Progenitor cell of endocrine pancreas (in vitro differentiated cells): ENCODE measurements at places on chromosomes 1 and 21.

DNA sequence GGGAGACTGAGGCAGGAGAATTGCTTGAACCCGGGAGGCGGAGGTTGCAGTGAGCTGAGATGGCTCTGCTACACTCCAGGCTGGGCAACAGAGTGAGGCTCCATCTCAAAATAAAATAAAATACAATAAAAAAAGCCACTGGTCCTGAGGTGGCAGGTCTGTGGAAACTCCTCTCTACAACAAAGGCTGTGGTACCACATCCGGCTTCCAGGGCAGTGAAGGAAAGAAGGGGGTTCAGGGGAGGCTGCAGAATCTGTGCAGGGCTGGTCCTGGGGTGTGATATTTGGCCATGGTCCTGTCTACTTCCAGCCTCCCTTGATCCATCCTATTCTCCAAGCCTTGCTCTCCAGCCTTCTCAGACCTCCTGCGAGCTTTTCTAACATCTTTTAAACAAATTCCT is 731 bp upstream of the ZNF683 start:
- DNase-seq = no peak

DNA sequence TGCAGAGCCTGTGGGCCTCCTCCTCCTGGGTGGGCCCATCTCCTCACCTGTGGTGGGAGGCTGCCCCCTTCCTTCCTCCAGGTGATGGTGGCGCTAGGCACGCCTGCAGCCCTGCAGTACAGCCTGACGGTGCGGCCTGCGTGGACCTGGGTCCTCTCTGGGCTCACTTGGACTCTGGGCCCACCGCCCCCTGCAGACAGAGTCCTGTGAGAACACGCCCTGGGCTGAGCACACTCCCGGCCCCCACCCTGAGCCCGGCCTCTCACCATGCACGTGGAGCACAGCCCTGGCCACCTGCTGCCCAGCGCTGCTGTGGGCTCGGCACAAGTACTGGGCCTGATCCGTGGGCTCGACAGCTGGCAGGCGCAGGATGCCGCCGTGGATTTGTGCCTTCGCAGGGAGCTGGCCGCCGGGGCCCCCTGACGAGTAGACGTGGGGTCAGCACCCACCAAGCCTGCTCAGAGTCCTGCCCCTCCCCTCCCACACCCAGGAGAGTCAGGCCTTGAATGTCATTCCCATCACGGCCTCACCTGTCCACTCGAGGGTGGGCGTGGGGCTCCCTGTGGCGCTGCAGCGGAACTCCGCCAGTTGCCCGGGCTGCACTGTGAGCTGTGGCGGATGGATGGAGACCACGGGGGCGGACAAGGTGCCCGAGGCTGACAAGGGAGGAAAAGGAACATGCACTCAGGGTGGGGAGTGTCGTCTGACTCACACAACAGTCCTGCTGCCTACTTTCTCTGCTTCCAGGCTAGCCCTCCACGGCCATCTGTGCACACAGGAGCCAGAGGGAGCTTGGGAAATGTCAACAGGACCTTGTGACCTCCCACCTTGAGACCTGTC is 43.4 kb downstream of the LDLRAD2 start:
- no peak for DNase-seq

- peak; percentile 37 for DNase-seq
Observed at GRCh38 chr21:18499761-18500376, 96.3 kb upstream of the TMPRSS15 start.

DNA sequence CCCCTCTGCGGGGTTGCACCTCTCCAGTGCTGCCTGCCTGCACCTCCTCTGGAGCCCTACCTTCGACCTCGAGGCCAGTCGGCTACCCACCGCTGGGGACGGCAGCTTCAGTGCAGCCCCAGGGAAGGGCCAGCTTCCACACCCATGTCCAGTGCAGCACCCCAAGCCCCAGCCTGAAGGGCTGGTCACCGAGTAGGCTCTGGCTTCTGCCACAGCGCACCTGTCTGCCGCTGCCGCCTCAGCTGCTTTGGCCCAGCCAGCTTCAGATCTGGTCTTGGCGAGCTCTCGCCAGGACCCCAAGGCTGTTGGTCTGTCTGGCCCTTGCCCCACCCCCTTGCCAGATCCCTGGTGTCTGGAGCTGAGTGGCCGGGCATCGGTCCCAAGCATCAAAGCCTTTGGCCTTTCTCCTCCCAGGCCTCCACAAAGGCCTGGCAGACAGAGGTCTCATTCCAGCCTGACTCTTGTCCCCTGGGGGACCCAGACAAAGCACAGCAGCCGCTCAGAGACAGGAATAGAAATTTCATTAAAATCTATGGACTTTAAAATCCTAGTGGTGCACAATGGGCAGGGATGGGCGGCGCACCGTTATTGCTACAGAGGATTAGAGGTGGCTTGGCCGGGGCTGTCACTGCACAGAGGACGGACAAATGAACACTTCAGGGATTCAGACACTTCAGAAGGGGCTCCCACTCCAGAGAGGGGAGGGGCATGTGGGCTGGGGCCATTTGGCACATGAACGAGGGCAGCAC is 4.8 kb downstream of the CCDC24 start:
- DNase-seq = no peak

DNA sequence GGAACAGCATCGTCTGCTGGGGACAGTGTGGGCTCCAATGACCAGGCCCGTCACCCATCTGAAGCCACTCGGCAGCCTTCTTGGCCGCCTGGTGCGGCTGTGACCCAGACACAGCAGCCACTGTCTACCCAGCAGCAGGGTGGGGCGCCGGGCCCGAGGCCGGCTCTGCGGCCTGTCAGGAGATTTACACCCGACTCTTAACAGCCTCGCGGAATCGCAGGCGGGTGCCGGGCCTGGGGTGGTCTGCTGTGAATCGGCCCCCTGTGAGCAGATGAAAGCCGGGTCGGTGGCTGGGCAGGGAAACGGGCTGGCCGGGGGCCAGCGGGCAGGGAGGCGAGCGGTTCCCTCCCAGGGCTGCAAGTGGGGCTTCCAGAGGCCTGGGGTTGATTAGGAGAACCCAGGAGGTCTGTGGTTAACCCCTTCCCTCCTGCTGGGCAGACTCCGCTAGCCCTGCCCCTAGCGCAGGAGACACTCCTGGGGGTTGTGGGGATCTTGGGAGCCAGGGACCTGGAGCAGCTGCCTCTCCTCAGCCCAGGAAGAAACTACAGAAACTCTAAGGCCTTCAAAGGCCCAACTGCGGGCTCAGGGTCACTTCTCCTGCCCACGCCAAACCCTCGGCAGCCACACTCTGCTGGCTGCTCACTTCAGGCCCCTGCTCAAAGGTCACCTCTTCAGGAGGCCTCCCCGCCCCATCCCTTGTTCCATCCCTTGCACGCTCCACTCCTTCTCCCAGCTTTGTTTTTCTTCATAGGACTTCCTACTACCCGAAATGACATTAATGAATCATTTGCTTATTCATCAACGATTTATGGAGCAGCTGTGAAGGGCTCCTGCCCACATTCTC is 15.6 kb downstream of the RUNX3 start:
- DNase-seq = no peak

GRCh38 chr1:189960769-189961168 is 516.9 kb downstream of the BRINP3 start:
- no peak for DNase-seq

GRCh38 chr1:48602349-48602748 is 130.3 kb upstream of the SPATA6 start:
- no peak for DNase-seq

DNA sequence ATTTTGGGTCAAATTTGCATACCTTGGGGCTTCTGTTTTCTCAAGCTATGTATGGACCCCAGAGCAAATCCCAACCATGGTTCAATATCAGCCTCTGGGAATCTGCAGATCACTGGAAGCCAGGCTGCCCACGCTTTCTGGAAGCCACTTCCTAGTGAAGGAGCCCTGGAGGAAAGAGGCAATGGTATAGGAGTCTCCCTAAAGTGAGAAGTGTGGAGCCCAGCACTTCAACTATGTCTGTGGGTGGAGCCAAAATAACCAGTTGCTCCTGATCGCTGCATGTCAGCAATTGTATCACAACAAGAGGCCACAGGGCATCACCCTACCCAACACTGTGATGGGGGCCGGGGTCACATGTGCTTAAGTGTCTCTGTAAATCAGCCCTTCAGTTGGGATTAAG is 26.9 kb downstream of the ETS2 start:
- no peak for DNase-seq

DNA sequence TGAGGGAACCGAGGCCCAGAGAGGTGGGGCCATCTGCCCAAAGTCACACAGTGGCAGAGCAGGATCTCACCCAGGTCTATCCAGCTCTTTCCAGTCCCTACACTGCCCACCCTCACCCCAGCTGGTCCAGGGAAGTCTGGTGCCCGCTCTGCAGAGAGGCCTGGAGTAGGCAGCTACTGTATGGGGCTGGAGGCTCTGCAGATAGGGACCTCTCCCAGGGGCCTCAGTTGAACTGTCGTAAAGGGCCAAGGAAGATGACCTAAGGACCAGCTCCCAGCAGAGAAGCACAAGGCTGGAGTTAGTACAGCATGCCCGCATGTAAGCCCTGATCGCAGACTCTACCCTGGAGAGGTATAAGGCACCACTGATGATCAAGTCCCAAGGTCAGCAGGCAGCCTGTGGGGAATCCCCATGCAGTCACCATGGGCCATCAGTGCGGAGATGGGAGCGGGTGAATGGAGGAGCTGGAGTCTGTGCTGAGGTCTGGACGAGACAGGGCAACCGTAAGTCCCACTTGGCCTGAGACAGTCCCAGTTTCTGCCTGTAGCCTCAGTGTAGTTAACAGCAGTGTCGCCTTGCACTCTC is 320.2 kb downstream of the MATN1 start:
- DNase-seq = no peak

DNA sequence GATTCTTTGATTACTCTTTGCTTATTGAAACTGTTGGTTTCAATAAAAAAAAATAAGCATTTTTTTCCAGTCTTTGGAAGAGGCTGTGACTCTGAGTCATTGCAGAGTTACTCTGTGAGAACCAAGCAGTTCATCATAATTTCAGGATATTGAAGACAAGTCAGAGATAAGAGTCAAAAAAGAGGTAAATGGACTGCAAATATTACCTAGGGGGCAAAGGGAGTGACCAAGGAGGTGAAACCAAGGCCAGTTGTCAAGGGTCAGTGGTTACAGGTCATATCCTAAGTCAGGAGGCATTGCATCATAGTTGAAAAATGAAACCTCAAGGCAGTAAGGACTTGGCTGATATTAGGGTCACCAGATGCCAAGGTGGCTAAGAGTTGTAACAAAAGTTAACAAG is 597.1 kb upstream of the USP24 start:
- no peak for DNase-seq

- no peak for DNase-seq
Observed at GRCh38 chr1:191174298-191174697, 696.6 kb upstream of the BRINP3 start.

DNA sequence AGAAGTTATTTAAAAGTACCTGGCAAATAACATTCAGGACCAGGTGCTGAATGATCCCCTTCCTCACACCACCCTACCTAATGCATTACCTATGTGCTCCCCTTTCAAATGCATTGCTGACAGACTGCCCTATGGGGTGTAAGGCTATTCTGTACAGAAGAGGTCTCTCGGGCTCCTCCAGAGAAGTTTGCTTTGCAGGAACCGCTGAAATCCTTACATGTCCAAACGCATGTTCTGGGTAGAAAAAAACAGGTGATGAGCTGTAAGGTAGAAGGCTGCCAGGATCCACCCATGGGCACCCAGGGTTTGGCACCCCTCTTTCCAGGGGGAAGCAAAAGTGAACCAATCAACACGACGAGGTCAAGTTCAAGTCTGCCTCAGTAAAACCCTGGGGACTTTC is 58.3 kb upstream of the TARBP1 start:
- DNase-seq = no peak

DNA sequence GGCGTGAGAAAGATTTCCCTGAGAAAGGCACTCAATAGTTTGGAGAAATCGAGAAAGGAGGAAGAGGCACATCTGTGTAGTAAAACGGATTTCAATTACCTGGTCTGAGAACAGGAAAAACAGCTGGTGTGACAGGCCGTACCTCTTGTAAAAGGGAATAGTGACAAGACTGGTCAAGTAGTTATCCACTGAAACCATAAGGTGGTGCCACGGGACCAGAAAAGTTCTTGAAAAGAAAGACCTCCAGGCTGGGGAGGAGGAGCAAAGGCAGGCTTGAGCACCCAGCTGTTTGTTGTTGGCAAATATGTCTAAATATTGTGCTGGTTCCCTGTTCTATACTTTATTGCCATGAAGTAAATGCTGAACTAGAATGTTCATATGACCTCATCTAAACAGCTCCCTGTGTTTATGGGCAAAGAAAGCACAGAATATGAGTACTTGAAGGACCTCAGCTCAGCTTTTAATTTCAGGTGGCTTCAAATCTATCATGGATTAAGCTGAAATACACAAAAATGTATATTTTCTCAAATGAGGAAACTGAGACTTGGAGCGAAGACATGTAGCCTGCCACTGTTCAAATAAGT is 4.0 kb downstream of the HAO2 start:
- peak; percentile 23 for DNase-seq

- DNase-seq = no peak
Observed at GRCh38 chr21:26809745-26810144, 35.5 kb downstream of the ADAMTS1 start.

DNA sequence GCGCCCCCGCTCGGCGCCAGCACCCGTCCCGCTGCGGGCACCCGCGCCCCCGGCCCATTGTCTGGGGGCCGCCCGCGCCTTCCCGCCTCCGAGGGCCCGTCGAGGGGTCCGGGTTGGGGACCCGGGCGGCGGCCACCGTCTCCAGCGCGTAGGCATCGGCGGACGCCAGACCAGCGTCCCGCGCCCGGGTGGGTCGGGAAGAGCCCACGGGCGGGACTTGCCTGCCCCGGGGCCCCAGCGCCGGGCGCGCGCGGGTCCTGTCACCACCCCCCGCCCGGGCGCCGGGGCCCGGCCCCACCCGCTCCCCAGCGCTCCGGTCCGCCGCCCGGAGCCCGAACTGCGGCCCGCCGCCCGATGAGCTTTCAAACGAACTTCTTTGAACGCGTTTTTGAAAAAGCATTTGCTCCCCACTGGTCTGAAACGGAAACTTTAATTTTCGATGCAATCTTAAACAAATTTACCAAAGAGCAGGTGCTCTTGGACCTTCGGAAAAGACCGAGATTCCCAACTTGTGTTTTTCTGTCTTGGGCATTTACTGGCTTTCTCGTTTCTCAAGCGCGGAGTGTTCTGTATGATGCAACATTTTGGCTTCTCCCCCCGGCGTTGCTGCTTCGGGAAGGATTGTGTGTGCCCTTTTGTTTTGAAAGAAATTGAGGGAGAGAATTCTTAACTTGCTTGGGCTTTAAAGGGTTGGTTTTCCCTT is 615 bp downstream of the CLIC4 start:
- no peak for DNase-seq
